Activated naive CD8-positive, alpha-beta T cell treated with anti-CD3 and anti-CD28 coated beads, Interleukin-2, amount 50 U/mL, for 24 hours (primary cell): ENCODE measurements at places on chromosomes 12 and 14.

DNA sequence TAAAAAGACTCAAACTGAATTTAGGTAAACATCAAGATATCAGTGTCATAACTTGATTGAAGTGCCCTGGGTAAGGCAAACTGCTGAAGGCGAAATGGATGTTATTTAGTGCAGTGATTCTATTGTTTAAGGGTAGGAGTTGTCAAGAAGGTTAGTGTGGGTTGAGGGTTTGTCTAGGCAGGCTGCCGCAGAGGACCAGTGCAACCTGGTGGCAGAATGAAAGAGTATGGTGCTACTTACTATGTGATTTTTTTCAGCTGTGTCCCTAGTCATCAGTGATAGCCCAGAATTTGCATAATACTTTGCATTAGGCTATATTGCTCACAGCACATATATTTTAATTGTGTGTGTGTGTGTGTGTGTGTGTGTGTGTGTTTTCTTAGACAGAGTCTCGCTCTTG is 1127.0 kb downstream of the GALC start:
- no peak for DNase-seq

- no peak for DNase-seq
Measured at GRCh38 chr12:124213666-124214347, 81.1 kb upstream of the RFLNA start.

GRCh38 chr12:94831081-94831751 is 172.3 kb downstream of the NDUFA12 start:
- DNase-seq, result peak; percentile 44

GRCh38 chr12:9969673-9970072 is 1.5 kb upstream of the CLEC12A start:
- no peak for DNase-seq

DNA sequence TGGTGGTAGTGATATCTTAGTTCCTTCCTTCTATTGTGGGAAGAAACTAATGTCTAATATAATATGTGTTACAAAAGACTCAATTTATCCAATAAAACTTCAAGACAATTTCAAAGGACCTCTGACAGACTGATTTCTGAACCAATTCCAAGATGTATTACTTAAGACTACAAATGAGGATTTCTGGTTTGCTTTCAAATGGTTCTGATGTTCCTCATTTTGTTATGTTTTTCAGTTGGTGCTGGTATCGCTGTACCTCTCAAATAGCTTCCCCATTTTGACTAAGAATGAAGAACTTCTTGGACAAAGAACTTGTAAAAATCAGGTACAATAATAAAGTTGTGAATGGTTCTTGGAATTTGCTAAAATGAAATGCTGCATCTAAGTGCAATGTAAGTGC is 19.4 kb upstream of the MBIP start:
- no peak for DNase-seq

DNA sequence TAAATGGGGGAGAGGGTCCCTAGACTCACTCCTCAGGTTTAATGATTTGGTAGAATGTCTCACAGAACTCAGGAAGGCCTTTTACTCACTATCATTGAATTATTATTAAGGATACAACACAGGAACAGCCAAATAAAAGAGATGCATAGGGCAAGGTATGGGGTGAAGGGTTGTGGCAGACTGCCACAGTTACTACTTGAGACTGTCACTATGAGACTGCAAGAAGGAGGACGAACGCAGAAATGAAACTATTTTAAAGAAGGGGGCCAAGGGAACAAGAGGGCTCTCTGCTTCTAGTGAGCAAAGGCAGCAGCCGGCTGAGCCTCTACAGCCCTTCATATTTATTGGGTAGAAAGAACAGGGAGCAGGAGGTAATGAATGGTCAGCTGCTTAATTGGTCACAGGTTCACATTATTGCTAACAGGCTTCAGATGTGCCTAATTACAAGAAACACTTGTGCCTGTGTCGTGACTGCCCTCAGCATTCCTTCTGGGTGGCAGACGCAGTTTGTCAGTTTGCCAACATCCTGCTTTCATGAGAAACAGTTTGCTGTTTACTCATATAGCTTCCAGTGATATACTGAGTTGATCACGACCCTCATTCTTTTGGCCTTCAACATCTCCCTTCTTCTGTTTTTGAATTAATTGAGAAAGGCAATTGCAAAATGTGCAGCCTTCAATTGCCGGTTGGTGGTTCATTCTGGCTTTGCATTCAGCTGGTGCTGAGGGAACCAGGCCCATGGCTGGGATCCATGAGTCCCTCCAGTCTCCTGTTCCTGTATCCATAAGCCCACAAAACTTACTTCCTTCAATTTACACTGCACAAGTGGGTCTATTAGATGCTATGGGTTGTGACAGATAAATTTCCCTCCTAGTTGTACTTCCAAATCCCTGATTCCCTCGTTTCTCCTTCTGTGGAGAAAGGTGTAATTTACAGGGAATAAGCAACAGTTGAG is 82.8 kb upstream of the PLEKHG7 start:
- DNase-seq, result no peak

- DNase-seq, result no peak
Measured at GRCh38 chr12:18139254-18139653, 49.3 kb upstream of the RERGL start.

DNA sequence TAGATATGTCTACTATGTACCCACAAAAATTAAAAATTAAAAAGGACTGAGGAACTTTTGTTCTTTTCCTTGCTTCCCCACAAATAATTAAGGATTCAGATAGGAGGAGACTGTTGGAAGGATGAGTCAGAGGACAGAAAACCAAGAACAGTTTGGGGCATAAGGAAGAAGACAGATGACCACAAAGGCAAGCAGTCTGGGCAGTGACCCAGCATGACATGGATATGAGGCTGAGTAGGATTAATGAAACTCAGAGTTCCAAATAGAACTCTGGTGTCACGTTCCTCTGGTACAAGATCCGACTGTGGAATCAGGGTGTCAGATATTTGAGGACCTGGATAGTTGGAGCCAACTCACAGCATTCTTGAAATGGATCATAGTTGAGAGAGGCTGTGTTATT is 89.3 kb upstream of the SLC38A4 start:
- DNase-seq, result no peak

- DNase-seq, result no peak
Measured at GRCh38 chr12:28242496-28243309, 52.4 kb downstream of the CCDC91 start.

GRCh38 chr12:108641446-108642268 is 8.0 kb upstream of the SELPLG start:
- no peak for DNase-seq

DNA sequence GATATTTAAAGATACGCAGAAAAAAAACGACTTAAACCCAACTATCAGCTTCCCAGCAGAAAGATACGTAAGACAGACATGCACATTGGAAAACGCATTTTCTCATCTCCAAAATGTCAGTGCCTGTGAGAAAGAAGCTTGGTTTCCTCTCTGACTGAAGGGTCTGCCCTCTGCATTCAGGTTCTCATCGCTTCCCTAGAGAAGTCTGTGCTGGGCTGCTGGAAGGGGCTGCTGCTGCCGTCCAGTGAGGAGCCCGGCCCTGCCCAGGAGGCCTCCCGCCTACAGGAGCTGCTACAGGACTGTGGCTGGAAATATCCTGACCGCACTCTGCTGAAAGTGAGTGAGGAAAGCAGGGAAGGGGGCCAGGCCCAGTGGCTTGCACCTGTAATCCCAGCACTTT is 4.7 kb upstream of the PFDN5 start:
- no peak for DNase-seq

DNA sequence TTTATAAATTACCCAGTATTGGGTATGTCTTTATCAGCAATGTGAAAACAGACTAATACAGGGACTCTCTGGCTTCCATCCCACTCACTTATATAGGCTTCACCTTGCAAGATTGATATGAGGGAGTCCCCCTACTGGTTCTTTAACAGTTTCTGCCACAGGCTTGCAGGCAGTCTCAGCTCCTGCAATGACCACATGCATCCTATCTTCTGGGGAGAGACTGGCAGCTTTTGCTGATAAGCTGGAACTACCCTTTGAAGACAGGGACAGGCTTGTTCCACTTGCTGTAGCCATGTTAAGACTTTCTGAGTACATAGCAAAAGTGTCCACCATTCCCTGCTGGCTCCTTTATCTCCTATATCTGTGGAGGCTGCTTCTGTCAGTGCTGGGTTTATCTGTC is 531.7 kb upstream of the FLRT2 start:
- no peak for DNase-seq

DNA sequence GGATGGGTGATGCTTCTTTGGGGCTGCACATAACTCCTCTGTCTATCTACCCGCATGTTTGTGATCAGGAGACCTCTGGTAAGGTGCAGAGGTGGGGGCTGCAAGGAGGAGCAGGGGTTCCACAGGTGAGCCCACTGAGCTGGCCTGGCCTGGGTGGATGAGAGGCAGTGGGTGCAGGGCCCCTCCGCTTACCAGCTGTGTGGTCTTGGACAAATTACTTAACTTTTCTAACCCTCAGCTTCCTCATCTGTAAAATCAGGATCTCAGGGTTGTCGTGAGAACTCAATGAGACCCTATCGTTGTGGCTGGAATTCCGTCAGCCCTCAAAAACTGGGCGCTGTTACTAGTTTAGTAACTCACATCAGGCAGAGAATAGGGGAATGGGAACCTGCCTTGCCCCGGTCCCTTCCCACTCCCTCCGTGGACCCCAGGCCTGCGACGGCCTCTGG is 7.5 kb downstream of the PTPN6 start:
- DNase-seq, result peak; percentile 19

GRCh38 chr12:92444763-92445162 is 258.0 kb upstream of the PLEKHG7 start:
- no peak for DNase-seq

DNA sequence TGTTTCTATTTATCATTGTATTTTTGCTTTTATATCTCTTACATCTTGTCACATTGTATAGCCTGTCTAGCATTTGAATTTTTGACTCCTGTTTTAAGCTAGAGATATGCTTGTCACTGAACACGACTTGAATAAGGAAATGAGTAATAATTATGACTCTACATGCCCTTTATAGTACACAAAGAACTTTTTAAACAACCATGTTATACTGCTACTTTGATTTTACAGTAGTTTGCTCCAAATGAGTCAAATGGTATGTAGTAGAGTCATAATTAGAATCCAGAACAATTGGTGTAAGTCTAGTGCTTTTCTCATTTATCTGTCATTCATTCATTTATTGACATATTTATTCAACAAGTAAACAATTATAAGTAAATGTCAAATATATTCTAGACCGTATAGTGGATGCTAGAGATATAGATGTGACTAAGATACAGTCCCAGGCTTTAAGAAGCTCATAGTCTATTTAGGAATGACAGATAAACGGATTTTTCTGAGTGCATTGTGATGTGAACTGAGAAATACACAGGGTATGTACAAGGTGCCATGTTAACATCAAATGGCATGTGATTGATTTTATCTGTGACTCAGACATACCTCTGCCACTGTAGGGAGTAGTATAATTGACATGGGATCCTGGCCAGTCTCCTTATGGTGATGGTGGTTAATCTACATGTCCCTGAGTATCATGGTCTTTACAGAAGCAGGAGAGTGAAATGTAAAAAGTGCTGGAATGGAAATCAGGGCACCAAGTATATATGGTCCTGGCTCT is 799.7 kb downstream of the DIO2 start:
- DNase-seq, result no peak

DNA sequence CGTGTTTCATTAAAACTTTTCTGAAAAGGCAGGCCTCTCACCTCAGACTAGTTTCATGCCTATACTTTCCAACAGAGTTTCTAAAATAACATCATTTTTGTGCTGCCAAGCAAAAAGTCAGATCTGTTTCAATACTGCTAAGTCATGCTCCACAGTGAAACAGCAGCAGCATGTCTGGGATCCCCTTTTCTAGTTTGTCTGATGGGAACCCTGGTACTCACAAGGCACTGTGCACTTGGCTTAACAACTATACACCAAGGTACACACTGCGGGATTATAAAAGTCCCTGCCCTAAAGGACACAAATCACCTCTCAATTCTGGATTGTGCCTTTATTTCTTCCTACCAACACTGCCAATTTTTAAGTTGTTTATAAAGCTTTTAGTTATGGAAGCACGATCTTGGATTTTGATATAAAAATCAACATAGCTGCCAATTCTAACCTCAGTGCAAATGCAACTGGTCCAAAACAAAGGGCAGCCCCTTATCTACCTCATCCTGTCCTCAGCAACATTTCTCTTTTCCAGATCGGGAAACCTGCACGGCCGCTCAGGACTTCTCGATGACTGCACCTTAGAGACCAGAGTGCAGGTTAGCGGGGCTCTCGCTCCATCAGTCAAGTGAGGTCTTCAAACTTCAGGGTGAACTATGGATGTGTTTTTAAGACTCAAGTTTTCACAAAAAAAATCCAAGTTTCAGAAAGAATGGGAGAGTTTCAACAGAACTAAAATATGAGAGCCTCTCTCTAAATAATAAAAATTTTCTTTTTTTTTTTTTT is 1.7 kb upstream of the EIF5 start:
- DNase-seq, result no peak

DNA sequence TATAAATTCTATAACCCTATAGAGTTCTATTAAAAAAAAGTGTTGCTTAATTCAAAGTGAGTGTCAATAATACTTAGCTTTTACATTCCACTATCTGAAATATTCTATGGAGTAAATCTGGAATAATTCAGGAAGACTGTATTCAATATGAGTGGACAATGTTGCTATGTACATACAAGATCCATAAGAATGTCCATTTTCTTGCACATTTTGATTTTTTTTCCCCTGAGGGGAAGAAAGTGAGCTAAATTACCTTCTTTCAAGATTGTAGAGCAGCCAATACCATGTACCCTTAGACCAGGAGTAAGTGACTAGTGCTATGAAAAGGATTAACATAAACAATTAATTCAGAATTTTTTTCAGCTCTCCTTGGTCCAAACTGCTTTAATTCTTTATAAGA is 25.4 kb downstream of the EXOC5 start:
- DNase-seq, result no peak
